Mesothelial cell of epicardium (in vitro differentiated cells): ENCODE measurements at places on chromosomes 1 and 21.

DNA sequence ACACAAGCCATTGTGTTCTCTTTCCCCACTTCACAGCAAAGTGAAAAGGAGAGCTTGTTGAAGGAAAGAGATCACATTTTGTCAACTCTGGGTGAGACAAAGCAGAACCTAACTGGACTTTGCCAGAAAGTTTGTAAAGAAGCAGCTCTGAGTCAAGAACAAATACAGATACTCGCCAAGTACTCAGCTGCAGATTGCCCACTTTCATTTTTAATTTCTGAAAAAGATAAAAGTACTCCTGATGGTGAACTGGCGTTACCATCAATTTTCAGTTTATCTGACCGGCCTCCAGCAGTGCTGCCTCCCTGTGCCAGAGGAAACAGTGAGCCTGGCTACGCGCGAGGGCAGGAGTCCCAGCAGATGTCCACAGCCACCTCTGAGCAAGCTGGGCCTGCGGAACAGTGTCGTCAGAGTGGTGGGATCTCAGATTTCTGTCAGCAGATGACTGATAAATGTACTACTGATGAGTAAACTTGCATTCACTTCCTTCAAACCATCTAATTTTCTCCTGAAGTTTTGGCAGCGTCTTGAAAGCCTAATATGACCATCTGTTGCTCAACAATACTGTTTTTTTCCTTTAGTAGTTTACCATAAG is 43.7 kb downstream of the BACH1 start:
- no peak for DNase-seq

DNA sequence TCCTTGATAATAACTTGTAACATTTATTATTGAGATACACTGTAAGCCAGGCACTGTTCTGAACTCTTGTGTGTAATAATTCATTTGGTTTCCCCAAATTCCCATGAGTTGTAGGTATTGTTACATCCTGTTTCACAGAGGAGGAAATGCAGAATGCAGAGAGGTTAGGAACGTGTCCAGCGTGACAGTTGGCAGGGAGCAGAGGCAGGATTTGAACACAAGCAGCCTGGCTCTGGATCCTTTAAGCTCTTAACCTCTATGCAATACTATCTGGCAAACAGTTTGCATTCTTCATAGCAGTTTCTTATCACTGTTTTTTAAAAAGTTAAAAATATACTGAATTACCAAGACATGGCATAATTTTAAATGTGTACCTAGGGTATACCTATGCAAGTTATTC is 30.5 kb downstream of the EEIG2 start:
- DNase-seq: no peak

DNA sequence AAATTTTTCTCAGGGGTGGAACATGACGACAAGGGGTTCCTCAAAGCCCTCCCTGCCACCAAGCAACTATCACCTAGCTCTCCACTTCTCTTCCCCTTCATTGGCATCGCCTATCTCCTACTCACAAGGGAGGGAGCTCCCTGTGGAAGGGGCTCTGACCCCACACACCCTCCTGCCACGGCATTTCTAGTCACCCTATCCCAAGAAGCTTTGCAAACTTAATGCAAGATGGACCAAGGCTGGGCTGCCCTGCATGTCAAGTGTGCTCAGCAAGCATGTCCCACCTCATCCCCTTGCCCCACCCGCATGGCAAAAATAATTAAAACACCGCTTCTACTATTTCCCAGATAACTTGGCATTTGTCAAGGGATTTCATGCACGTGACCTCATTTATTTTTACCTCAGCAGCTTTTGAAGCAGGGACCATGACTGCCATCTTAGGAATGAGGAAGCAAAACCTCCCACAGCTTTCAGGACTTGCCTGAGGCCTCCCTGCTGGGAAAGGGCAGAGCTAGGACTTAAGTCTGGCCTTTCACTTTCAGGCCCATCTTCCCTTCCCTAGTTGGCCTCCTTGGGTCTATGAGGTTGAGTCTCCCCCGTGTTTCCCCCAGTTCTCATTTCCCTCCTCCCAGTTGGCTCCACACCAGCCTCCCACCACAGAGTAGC is 161.3 kb downstream of the TSEN15 start:
- DNase-seq: no peak

DNA sequence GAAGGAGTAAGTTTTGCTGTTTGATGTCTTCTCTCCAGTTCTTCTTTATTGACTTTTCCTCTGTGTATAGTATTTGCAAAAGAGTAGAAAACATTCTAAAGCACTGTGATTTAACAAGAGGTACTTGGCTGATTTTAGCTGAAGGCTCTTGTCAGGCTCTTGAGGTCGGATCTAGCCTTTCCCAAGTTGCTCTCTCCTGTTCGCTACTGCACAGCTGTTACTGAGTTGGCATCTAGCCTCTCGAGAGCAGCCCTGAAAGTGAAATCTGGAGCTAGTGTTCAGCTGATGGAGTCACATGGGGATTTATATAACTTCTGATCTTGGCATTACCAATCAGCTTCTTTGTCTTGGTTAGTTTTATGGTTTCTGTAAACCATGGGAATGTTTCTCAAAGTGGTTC is 193.1 kb downstream of the RYR2 start:
- no peak for DNase-seq

DNA sequence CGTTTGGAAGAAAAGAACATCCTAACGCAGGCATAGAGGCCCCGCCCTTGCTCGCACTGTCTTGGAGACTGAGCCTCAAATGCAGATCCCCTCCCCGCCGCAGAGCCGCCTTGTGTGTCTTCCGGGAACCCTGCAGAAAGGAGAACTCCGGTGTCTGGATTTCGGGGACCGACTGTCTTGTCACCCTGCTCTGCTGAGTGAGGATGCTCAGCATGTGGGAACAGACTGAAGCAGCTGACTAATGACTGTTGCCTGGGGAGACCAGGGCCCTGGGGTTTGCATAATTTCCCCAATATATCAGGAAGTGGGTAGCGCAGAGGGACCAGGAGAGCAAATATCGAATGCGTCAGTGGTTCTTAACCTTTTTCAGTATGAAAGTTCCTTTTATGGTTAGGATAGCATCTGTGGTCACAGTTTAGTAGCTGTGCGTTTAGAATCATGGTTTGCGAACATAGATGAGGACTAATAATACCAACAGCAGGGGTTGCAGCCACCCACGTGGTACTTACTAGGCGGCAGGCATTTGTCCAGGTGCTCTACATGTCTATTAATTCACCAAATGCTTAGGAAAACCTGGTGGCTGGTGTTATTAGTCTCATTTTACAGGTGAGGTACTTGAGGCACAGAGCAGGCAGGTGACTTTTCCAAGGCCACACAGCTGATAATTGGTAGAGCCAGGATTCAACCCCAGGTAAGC is 14.3 kb downstream of the GPR137B start:
- DNase-seq: no peak

GRCh38 chr1:154623358-154623757 is 15.4 kb upstream of the ADAR start:
- DNase-seq: no peak

DNA sequence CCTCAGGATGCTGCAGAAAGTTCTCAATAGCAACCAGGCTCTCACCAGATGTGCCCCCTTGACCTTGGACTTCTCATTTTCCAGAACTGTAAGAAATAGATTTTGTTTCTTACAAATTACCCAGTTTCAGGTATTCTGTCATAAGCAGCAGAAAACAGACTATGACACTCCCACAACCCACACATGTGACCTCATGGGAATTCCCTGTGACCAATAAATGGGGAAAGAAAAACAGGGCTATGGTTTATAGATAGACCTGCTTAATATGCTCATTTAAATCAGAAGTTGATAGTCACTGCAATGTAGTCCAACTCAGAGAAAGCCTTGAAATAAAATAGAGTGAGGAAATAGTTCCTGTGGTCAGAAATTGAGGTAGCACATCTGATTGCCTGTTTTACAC is 380.9 kb upstream of the PTBP2 start:
- no peak for DNase-seq

GRCh38 chr1:15027515-15027986 is 126.0 kb upstream of the TMEM51 start:
- peak; percentile 53 for DNase-seq

DNA sequence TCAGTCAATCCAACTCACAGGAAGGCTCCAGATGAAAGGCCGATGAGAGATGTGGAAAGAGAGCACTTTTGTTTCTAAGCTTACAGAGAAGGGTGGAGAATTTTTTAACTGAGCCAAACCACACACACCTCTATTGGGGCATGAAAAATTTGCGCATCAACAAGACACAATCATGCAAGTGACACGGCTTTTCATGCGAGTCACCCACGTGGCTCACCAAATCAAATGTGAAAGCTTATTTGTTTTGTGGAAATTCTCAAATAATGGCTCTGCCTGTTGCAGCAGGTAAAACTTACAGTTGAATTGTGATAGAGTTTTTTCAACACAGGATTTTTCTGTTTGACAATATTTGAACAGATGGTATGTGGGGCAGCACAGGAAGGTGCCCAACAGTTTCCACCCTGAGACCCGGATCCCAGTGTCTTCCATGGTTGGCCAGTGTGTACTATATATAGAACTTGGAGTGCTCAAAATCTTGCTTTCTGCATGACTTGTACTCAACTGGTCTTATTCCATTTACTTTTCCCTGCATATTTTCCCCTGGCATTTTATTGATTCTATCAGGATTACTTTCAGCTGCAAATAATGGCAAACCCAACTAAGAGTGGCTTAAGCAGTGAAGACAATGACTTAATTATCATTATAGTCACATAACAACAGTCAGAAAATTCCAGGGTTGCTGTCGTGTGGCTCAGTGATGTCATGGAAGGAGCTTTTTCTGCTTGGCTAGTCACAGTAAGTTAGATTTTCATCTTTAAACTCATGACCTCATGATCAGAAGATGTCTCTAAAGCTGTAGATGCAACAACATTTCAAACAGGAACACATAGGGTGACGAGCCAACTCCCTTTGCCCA is 90.6 kb upstream of the SIM2 start:
- DNase-seq: no peak

DNA sequence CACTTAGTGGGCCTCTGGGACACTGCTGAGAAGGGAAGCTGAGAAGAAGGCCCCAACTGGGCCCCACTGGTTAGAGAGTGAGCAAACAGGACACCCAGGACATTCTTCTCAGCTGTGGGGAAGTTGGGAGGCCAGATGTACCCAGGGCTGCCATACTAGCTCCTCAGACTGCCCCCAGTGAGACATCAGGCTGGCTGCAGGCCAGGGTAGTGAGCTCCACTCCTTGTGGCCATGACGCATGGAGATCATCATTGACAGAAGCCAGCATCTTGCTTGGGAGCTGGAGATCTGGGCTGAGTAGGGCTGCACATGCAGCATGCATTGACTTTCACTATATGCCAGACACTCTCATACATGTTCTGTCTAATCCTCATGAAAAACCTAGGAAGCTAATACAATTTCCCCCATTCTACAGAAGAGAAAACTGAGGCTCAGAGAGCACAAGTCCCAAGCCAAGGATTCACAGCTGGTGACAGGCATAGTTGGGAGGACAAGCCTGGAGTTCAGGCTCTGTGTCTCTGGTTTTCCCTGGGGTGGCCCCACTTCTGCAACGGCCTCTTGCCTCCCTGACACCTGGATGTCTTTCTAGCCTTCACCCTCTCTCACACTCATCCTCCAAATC is 24.1 kb upstream of the MYCL start:
- DNase-seq: no peak

DNA sequence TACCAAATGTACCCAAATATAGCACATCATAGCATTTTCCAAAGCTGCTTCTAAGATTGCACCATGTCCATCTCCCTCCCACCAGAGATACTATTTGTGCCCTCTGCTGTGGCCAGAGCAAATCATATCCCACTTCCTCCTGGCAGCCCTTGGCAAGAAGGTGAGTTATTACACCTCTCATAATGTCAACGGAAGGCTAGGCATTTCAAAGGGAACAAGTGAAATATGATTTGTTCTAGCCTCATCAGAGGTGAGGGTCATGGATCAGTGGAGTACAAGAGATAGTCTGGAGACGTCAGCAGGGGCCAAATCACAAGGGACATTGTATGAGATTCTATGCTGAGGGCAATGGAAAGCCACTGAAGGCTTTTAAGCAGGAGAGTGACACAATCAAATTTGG is 90.2 kb upstream of the BCAR3 start:
- no peak for DNase-seq

DNA sequence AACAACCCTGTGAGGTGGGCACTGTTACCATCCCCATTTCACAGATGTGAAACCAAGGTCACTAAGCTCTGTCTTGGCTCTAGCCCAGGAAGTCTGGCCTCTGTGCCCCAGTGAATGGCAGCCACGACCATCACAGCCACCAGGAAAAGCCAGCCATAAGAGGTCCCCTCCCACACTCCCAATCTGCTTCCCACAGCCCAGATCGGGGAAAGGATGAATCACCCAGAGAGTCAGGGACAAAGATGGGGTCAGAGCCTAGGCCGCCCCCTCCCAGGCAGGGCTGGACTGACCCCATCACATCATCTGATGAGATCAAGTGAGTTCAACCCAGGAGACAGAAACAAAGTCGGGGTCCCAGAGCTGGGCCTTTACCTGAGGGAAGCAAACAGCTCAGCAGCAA is 22.9 kb upstream of the COL16A1 start:
- no peak for DNase-seq

- DNase-seq: no peak
Observed at GRCh38 chr1:37634244-37634991, at the start of gene RSPO1. Gene RSPO1 (minus strand): TSS chr1:37634892. CDS start chr1:37629661, 5,231 bp downstream.

DNA sequence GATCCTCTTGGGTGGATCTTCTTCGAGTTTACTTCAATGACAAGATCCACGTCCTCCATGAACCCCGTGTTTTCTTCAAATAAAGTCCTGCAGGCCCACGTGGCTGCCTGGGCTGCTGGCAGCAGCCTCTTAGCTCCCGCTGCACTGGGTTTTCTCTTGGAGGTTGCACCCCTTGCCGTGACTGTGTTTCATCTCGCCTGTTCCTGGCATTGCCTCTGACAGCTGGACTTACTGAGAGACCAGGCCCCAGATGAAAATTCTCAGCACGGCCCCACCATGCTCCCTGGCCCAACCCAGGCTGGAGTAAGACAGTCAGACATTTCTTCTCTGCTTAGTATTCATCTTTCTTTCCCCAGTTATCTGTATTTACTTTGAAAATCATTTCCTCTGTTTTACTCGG is 274.8 kb upstream of the RUNX1 start:
- no peak for DNase-seq

DNA sequence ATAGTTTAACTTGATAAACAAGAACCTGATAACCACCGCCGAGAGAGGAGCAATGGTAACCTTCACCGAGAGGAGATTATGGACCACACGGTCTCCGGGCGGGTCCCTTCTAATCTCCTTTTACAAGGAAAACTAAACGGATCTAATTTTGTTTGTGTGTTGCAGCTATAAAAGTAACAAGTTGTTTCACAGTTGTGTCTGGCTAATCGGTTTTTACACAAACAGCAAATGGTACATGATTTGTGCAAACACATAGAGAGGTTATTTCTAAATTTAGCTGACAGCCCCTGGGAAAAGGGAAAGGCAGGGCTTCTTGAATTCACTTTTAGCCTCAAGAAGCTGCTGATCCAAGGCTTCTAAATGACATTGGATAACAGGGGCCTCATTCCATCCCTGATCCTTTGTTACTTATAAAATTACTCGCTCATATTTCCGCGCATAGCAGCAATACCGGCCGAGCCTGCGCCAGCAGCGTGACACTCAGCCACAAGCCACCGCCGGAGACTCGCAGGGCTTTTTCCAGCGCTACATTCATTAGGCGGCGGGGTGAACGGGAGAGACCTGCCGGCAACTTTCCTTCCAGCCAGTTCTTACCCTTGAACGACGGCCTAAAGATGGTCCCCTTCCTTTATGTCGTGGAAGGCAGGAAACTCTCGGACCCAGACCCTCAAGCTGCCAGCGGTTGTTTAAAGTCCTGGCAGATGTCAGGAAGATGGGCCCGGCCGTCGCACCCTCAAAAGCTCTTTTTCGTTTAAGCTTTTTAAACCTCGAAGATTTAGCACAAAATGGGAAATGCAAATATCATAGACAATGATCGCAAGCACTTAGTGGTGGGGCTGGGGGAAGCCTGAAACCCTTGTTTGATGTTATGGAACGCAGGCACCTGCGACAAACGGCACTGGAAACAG is 4.4 kb downstream of the FOXD3 start:
- DNase-seq: peak; percentile 48
